Activated CD4-positive, CD25-positive, alpha-beta regulatory T cell treated with anti-CD3 and anti-CD28 coated beads, Interleukin-2, amount 50 U/mL, for 24 hours (primary cell): ENCODE measurements at places on chromosomes 11 and 22.

DNA sequence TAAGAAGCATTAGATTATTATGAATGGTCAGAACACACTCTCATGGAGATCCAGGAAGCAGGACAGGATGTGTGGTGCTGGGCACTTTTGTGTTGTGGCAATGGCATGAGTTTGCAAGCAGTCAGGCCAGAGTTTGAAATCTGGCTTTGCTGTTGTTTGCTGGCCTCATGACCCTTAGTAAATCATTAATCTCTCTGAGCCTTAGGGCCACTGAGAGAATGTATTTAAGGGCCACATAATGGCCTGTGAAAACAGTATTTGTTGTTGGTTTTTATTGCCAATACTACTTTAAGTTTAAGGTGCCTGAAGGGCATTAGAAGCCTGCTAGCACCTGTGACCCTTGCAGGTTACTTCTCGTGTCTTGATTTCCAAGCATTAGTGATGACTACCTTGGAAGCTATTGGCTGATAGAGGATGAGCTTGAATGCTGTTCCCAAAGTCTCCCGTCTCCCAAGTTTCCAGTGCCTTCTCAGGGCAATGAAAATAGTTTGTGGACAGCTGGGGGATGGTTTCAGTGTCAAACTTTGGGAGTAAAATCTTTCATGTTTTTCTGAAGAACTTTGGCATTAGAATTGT is 24.6 kb downstream of the STIM1 start:
- ATAC-seq, result no peak

DNA sequence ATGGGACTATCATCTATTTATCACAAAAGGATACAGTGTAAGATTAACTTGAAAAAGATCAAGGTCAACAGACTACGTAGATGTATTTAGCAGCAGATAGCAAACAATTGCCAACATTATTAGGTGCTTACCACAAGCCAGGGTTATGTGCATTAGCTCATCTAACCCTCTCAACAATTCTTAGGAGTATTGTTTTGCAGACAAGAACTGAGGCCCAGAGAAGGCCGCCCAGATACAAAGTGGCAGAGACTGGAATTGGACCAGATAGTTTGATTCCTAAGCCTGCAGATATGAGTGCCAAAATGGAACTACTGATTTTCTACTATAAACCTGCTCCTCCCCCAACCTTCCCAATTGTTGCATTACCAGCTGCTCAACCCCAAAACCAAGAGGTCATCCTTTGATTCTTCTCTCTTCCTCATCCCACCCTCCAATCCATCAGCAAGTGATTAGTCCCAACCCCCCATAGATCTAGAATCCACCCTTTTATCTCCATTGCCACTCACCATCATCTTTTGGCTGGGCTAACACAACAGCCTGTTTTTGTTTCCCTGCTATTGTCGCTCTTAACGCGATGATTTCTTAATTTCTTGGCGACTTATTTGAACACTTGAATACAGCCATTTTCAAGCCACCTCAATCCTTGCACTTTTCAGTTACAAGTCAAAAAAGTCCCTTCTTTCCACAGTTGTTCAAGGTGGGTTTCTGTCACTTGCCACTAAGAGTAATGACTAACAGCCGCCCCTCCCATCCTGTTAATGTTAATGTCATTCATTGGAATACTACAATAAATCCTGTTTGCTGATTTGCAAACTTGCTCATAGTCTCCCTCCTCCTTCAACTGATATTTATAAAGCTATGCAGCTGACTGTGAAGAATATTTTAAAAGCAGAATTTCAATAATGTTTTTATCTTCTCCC is 2.7 kb downstream of the TMEM123 start:
- ATAC-seq, result no peak

DNA sequence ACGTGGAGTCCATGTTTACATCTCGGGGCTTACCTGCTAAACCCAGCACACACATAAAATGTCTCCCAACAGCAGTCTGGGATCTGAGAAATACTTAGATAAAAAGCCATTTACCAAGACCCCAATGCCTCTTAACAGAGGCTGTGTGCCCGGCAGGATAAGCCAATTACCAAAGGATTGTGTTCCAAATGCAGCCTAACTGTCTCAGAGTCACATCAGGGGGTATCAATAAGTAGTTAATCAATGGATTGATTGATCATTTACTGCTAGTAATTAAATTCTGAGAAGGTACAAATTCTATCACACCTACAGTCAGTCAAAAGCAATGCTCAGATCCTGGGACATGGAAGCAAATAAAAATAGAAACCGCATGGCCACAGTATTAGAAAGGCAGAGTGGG is 125.6 kb downstream of the DSCAML1 start:
- no peak for ATAC-seq

- ATAC-seq, result no peak
Observed at GRCh38 chr22:45460288-45461109, 42.2 kb upstream of the FBLN1 start.

DNA sequence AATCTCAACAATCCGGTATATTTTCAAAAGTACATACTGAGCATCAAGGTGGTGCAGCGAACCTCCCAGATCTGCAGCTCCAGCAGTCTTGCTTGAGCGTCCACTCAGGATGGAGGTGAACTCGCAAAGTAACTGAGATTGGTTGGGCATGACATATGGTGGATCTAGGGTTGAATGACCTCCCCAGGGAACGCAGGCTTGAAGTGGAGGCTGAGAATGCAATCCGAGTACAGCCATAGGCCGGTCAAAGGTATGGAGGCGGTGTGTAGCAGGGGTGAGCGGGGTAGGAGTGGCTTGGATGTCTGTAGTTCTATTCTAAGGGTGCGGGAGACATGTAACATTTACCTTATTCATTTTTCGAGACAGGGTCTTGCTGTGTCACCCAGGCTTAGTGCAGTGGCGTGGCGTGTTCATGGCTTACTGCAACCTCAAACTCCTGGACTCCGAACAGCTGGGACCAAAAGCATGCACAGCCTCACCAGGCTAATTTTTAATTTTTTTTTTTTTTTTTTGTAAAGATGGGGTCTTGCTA is 631 bp upstream of the C22orf39 start:
- ATAC-seq, result no peak

DNA sequence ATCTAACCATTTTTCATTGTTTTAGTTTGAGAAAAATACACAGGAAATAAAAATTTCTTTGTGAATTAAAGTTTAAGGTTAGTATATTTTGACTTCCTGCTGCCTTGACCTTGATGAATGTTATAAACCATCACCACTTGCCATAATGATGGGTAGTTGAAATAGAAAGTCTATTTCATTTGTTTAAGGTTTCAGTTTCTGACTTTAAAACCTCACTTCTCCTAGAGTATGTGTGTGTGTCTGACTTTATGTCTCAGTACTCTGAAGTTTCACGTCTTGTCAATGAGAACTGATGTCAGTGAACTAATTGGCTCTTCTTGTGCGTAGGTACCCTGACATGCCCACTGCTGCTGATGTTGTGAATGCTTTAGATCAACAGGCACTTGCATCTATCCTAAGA is 188.2 kb downstream of the METTL15 start:
- ATAC-seq, result no peak

DNA sequence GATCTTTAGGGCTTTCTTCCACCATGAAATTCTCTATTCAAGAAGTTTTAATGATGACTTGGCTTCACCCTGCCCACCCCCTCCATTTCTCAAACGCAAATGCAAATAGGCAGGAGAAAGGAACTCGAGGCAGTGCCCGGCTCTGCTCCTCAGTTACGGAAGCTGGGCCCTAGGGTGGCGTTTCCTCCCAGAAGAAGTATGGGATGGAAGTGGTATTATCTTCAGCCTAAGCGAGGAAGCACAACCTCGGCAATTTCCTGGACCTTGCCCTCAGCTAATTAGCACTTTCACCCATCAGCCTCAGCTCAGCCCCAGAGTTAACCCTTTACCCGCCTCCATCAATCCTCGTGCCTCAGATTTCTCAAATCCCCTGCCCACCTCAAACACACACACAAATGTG is 58.2 kb upstream of the LRRC55 start:
- ATAC-seq, result no peak

- ATAC-seq, result no peak
Observed at GRCh38 chr11:65224930-65225278, 36.9 kb upstream of the POLA2 start.

- ATAC-seq, result no peak
Observed at GRCh38 chr22:42364604-42365110, 67.5 kb downstream of the NFAM1 start.

- no peak for ATAC-seq
Observed at GRCh38 chr11:121699801-121700200, 247.0 kb upstream of the SORL1-AS1 start.

DNA sequence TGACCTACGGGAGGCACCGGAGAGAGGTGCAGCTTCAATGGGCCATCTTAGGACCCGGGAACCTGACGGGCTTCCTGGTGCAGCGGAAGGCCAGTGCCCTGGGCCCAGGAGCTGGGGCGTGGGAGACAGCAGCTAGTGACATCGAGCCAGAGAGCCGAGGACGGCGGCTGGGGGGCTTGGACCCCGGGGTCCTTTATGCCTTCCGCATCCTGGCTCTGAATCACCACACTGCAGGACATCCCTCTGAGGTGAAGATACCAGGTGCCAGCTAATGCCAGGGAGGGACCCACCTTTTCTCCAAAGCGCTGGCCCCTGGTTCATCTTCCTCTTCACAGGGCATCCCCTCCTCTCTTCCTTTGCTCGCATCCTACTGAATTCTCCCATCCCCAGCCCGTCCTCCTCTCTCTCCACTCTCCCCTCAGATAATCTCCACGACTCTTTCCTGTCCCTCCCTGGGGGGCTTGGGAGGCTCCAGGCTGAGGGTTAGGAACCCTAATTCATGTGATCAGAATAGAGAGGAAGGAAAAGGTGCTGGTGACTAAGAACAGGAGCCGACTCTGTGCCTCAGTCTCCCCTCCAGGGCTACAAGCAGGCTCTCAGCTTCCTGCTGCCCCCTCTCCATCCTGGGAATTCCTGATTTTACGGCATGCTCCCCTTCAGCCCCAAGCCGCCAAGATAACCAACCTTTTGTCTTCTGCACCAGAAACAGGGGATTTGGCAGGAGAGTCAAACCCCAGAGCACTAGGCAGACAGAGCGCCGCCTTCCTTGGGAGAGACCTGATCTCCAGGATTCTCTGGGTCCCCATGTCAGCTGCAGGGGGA is 8.5 kb downstream of the VSIG10L2 start:
- ATAC-seq, result no peak

DNA sequence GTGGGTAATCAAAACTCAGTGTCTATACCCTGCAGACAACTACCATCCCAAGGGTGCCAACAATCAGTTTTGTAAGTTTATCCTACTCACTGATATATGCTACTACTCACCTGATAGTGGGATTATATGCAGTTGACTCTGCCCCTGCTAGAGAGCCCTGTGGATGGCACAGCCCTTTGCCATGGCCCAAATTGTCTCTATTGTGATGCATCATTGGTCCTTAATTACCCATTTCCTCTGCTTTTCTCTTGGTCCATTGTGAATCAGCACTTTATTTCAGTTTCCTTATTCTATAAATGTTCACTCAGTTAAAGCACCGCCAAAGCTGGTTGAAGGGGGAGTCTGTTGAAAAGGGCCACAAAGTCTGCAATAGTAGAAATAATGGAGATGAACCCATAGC is 42.3 kb downstream of the PLAAT5 start:
- no peak for ATAC-seq

DNA sequence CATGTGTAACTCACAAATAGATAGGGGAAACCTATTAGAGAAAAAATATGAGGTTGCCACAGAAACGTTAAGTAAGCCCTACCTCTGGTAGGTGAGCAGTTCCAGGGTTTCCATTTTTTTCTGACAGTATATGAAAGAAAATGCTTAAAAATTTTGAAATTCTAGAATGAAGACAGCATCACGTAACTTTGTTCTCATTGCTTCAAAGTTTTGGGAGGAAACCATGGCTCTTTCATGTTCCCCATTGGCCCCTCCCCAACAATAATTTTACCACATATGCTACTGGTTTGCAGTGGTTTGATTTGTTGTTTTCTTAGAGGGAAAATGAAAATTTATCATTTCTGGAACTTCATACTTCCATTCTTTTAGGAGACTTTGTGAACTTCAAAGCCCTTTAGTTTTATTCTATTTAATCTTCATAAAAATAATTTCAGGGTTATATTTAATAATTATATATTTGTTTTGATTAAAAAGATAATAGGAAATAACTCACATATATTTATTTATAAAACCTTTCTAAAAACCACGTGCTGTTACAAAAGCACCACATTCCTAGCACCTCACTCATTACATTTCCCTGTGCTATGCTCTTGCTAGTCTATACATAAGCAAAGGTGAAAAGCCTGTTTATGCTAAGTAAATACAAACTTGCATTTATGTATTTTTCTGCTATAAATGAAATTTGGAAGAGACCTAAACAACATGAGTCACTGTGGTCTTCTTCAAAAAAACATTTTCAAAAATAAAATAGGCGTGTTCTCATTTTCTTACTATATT is 113.4 kb downstream of the CASP12 start:
- ATAC-seq, result no peak

DNA sequence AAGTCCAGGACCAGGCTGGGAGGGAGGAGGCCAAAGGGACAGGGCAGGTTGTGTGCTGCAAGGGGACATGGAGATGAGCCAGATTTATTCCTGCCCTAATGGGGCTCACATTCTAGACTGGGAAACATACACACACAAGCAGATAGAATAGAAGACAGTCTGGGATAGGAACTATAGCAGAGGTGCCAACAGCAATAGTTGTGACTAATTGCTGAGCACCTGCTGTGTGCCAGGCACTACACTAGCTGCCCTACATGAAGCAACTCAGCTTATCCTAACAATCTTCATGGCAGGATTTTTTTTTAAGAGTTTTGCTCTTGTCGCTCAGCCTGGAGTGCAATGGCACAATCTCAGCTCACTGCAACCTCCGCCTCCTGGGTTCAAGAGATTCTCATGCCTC is 11.4 kb downstream of the MOGAT2 start:
- no peak for ATAC-seq
